HL-60 (cell line): ENCODE measurements at places on chromosomes 16 and 17.

GRCh38 chr16:67537270-67537635 lies 8.6 kb downstream of the RIPOR1 start:
- DNase-seq = no peak

DNA sequence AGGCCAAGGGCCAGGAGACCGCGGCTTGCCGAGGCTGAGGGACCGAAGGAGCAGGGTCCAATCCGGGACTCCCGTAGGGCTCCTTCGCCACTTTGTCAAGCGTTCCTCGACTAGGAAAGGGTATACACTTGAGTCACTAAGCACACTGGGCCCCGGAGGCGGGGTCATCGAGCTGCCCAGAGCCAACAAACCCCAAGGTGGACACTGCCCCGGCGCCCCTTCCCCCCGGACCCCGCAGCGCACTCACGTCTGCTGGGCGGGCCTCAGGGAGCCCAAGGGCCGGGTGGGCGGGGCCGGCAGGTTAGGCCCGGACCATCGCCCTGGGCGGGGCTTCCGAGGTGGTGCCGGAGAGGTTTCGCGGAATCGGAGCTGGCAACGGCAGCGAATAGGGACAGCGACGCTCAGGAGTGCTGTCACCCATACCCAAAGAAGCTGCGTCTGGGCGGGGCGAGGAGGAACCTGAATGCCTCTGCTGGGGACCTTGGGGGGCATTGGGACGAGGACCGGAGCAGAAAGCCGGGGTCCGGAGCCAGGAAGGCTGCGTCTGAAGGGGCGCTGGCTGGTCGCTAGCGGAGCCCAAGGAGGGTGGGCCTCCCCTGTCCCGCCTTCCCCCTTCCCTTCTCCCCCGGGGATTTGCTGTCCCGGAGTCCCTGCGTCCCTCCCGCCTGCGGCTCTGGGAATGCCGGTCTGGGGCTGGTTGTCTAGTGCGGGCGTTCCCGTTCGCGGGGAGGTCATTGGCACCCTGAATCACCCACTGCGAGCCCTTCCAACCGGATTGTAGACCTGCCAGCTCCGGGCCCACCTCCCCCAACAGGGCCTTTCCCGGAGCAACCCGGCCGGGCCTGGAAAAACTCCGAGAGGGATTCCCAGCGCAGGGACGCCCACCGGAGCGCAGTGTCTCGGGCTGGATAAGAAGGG lies 118.2 kb upstream of the SMURF2 start:
- no peak for DNase-seq

DNA sequence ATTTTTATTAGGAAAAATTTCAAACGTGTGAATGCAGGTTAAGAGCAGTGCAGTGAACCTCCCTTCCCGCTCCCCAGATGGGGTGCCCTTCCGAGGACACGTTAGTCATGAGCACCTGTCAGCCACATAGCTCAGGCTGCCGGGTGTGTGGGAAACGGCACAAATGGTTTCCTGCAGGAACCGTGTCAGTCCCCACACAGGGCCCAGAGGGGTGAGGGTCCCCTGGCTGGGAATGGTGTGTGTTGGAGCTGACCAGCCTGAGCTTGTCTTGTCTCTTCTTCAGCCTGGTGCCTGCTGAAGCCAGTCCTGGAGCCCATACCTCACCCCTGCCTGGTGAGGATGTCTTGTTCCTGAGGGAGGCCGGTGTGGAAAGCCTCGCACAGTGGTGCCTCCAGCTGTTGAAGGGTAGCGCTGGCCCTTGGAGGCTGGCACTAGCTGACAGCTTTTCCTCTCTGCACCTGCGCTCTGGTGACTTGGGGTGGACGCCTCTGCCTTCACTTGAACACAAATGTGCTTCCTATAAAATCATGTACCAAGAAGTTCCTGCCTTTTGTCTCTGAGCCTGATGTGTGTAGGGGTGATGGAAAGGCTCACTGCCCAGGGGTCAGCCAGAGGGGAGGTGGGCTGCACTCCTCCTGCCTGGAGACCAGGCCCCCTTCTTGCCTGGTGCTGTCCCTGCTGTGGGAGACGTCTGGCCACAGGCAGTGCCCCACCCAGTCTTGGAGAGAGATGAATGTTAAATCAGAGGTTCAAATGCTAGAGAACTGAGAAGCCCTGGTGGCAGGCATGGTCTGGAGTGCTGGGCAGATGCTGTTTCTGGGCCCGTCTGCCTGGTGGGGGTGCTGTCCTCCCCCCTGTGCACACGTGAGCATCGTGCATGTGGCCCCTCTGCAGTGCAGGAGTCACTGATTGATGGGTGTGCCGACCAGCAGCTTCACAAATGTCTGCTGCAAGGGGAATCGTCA lies 102.6 kb upstream of the ZNF750 start:
- DNase-seq = no peak

- no peak for DNase-seq
These were observed 16.8 kb downstream of the ST6GALNAC2 start for GRCh38 chr17:76568811-76569221.

- DNase-seq = peak; percentile 63
These were observed 64.0 kb downstream of the MYO18A start for GRCh38 chr17:29115961-29116803.

GRCh38 chr16:67674851-67675578 lies 8.4 kb downstream of the C16orf86 start:
- DNase-seq = no peak

GRCh38 chr16:28186752-28187151 lies 25.0 kb downstream of the XPO6 start:
- DNase-seq = no peak

GRCh38 chr16:23131931-23132621 lies 17.2 kb downstream of the USP31 start:
- DNase-seq = no peak

GRCh38 chr16:4958510-4959438 lies 644 bp downstream of the SEC14L5 start:
- no peak for DNase-seq

DNA sequence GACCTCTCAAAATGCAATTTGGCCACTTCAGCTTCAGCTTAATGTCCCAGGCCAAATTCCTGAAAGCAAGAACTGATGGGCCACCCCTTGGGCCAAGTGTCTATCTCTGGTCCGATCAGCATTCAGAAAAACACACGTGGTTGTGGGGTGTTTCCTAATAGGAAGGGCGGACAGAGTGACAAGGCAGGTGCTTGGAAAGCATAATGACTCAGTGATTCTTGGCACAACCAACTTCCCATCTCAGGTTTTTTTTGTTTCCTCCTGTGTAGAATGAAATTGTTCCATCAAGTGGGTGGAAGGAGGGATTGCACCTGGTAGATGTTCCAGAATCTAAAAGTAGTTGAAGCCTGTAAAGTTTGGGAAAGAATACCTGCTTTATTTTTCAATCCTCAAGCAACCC lies 155.6 kb downstream of the HS3ST2 start:
- no peak for DNase-seq

DNA sequence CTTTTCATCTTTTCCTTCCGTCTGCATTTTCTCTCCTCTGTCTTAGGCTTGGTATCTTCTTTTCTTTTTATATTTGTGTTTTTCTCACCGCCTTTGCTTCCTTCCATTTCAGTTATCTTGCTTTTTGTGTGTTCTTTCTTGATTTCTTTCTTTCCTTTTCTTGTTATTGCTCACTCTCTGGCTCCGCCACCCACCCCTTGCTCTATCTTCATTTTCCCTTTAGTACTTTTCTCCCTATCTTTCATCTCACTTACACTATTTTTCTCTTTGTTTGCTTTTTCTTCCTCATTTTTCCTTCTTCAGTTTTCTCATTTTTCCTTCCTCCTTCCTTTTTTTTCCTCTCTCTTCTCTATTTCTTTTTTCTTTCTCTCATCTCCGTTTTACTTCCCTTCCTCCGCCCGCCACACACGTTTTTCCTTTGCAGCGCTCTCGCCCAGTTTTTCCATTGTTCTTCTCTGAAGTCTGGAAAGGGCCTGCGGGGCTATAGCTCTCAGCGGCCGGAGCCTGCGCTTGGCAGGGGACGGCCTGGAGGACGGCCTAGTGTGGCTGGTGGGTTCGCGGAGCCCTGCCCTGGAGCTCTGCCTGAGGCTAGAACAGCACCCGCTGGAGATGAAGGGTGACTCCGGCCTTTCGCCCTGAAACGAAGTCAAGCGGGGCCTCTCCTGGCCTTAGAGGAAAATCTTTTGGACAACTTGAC lies 5.2 kb upstream of the HOXB13 start:
- no peak for DNase-seq

DNA sequence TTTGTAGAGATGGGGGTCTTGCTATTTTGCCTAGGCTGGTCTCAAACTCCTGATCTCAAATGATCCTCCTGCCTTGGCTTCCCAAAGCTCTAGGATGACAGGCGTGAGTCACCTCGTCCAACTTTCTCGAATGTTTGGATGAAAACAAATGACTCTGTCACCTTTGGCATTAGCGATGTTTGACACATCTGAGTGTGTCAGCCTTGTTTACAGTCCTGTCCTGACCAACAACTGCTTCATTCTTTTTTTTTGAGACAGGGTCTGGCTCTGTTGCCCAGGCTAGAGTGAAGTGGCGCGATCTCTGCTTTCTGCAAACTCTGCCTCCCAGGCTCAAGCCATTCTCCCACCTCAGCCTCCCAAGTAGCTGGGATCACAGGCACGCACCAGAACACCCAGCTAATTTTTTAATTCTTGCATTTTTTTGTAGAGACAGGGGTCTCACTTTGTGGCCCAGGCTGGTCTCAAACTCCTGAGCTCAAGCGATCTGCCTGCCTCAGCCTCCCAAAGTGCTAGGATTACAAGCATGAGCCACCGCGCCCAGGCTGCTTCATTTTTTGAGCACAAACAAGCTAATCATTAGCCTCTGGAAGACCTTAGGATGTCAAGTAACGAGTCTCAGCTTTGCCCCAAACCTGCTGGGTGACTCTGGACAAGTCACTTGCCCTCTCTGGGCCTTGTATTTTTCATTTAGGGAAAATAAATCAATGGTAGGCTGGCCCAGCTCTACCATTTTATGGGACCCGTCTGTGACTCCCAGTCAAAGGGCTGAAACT lies 7.4 kb downstream of the MYH11 start:
- DNase-seq = no peak

- no peak for DNase-seq
These were observed 15.2 kb downstream of the CASKIN1 start for GRCh38 chr16:2180962-2181923.

DNA sequence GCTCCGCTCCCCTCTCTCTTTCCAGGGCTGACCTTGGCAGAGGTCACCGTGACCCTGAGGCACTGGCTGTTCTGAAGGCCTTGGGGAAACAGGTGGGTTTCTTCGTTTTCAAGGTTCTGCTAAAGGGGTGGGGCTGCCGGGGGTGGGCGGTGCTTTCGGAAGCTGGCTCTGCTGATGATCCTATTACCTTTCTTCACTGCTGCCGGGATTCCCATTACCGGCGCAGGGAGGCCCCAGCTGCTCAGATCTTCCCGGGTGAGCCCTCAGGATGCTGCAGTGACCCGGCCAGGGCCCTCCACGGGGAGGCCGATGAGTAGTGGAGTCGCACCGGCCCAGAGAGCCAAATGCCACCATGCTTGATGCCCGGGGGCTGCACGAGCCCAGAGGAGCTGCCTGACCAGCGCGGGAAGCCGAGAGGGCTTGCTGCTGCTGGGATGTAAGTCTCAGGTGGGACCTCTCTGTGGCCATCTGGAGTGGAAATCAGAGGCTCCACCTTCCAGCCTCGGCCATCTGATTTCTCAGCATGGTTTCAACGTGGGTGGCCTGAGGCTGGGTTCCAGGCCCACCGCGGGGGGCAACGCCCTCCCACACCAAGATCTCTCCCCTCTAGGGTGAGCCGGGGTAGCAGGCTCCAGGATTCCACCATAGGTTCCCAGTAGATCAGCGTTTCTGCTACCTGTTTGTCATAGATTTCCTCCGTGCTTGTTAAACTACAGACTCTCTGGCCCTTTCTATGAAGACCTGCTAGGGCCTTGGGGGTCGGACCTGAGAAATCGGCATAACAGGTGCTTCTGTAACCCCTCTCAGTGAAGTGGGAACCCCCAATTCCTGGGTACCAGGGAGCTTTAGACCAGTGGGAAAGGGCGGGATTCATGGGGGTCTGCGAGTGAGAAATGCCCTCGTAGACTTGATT lies 21.6 kb upstream of the ADCY7 start:
- DNase-seq = no peak

DNA sequence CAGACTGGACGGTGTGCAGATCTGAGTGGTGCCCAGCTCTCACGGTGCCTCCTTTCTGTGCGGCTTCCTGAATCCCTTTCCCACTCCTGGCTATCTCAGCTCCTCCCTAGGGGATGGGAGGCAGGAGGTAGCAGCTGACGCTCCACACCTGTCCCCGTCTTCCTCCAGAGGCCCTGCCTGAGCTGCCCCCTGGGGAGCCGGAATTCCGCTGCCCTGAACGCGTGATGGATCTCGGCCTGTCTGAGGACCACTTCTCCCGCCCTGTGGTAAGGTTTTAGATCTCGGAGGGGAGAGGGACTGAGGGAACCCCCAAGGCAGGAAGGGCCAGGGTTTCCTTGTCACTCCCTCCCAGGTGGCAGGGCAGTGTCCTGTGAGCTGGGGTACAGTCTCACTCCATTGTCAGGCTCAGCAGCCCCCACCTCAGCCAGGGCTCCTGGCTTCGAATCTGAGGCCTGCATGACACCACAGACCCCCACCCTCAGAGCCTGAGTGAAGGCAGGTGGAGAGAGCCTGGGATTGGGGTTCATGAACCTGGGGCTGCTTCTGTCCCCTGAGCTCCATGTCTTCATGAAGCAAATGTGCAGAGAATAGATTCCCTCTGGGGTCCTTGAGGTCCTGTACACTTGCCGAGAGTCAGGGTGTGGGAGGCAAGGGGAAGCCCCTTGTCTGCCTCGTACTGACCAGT lies 6.6 kb downstream of the DEF8 start:
- DNase-seq = no peak

DNA sequence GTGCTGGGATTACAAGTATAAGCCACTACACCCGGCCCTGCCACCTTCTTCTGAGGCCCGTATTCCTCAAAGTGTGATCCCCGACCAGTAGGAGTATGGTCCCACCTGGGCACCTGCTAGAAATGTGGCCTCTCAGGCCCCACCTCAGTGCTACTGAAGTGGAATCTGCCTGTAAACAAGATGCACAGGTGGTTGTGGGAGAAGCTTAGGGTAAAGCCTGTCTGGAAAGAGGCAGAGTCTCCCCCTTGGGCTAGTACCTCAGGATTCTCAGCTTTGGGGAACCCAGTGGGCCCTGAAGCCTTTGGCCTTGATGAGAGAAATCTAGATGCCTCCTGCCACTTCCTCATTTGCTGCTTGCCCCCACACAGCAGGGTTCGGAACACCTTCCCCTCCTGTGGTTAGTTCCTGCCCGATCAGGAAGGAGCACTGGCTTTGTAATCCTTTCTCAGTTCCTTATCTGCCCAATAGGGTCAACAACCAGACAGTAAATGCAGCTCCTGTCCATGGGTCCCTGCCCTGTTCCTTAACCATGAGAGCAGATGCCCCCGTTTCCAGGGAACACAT lies 25.2 kb downstream of the TK2 start:
- peak; percentile 98 for DNase-seq

DNA sequence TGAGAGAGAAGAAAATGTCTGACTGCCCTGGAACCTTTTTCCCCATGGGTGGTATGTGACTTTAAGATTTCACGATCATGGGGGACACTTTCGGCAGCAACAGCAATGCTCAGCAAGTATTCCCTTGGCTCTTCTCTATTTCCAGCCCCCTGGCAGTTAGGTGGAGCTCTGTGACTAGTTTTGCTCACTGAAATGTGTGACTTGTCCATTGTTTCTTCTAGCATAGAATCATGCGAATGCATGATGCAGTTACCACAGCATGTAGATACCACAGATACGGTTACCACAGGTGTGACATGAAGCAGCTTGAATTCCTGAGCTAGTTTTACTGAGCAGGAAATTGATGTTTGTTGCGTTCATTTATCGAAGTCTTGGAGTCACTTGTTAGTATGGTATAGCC lies 1034.5 kb upstream of the EEF2KMT start:
- DNase-seq = no peak
